ENCODE measurements at places on chromosomes 7 and 10.

GRCh38 chr10:58438340-58438871, 53.2 kb downstream of the TFAM start:
- DNase-seq, result no peak

- no peak for DNase-seq
These were observed 4.0 kb upstream of the LGI1 start for GRCh38 chr10:93753621-93754250.

- no peak for DNase-seq
These were observed 904.2 kb upstream of the POT1 start for GRCh38 chr7:125833839-125834238.

DNA sequence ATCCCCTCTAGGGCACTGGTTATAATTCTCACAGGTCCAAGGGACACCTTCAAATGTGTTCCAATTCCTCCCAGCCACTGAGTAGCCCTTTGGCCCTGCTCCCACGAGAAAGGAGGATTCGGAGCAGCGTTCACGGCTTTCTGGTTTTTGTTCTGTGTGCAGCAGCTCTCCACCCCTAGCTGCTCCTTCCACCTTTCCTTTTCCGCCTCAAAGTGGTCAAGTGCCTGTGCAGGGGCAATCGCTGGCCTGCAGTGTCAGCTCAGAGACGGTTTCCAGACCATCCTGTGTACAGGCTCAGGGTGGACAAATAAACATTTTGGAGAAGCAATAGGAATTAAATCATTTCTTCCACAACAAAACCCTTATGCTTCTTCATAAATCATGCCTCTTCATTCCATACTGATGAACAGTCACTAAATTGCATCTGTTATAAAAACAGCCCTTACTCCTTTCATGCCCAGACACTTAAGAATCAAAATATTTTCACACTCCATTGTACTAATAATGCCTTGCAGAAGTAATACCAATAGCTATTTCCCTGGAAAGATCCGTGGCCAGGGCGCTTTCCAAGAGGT, 1.1 kb downstream of the KIAA1549 start:
- no peak for DNase-seq

- DNase-seq, result no peak
These were observed 123.0 kb upstream of the SGCE start for GRCh38 chr7:94778711-94779459.

DNA sequence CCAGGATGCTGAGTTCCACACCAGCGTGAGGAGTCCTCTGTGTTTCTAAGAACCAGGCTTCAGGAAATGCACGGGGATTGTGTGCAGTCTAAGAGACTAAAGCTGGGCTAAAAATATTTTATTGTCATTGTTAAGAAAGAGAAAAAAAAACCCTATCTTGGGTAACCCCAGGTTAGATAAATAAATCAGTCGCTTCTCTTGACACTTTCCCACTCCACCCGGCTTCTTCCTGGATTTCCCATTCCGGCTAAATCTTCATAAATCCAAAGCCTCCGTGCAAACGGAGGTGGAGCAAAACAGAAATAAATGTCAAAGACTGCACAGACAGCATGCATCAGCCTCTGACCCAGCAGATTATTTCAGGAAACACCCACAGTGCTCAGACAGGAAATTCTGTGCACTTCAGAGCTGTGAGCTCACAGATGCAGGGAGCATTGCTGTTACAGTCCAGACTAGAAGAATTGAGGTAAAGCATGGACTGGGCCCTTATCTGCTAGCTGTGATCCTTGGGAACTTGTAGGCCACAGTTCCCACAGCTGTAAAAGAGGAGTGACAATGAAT, 44.8 kb upstream of the GRID1 start:
- DNase-seq, result no peak

DNA sequence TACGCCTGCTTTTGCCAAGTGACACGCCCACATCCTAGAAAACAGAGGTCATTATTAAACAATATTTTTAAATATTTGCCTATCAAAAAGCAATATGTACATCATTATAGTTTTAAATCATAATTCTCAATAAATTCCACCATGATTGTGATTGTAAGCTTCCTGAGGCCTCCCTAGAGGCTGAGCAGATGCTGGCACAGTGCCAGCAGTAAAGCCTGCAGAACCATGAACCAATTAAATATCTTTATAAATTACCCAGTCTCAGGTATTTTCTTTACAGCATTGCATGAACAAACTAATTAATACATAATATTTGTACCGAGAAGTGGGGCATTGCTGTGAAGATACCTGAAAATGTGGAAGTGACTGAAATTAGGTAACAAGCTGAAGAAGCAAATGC, 174.7 kb upstream of the TMEM196 start:
- no peak for DNase-seq

DNA sequence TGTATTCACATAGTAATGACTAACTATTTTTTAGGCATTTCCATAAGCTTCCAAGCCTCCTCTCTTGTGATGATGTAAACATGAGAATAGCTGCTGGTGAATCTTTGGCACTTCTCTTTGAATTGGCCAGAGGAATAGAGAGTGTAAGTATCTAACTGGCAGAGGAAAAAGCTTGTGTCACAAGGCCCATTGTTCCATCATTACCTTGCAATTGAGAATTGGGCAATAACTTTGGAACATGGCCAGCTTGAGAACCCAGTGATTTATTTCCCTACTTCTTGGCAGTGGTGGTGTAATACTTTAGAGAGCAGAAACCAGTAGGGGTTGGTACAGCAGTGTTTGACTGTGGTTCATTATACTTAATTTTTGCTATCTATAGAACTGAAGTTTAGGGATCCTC, 12.0 kb downstream of the IFRD1 start:
- DNase-seq, result no peak
